Dorsolateral prefrontal cortex (tissue), 122 donors: ENCODE measurements at places on chromosomes 3 and 15.
A peak's percentile ranks its signal among the peaks of the same experiment; 100 is the strongest.

DNA sequence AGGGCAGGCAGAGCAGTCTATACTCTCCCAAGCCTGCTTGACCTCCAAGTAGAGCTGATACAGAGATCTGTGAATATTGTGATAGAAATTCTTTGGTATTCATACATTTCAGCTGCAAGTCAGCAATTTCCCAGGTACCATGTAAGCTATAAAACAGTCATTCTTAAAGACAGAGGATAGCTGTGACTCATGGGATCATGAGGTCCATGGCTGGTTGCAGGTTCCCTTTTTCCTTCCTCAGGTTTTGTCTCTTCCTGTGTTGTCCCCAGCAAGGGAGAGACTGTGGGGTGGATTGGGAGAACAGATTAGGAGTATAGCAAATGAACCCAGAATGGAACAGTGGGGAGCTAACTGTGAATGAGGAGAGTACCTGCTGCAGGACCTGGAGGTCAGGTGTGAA, 5.4 kb upstream of the P4HTM start:
- no peak for DNase-seq

DNA sequence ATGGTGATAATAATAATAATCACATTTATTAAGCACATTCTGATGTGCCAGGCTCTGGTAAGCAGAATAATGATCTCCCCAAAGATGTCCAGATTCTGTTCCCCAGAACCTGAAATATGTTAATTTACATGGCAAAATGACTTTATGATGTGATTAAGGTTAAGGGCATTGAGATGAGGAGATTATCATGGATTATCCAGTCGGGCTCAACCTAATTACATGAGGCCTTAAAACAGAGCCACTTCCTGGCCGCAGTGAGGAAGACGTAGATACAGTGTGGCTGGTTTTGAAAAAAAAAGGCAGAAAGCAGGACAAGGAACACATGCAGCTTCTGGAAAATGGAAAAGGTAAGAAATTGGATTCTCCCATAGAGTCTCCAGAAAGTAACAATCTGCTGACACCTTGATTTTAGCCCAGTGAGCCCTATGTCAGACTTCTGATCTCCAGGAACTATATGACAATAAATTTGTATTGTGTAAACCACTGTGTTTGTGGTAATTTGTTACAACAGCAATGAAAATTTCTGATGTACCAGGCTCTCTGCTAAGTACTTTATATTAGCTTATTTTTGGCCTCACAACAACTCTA, 126.7 kb downstream of the ALCAM start:
- DNase-seq: no peak

DNA sequence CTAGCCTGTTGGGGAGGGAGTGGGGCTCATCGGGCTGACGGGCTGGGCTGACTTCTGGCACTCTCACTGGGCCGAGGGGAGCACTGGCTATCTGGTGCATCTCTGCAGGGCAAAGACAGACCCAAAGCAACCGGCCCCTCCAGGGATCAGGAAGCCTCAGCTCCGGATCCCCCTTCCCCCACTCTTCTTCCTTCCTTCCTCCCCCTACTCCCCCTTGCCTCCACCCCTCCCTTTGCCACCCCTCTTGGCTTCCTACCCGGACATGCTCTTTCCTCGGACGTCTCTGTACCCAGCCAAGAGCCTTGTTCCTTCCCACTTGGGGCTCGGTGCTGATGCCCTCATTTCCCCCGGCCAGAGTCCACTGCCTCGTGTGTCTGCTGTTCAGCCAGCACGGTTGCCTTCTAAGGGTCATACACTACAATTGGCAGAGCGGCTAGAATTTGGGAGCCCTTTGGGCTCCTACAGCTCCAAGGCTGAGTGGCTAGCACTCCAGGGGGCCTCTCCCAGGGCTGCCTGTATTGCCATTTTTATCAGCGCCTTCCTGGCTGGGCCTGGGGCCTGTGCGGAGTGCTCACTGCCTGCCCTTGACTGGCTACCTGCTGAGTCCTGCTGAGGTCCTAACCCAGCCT, 10.9 kb downstream of the SEMA3F start:
- DNase-seq: no peak

DNA sequence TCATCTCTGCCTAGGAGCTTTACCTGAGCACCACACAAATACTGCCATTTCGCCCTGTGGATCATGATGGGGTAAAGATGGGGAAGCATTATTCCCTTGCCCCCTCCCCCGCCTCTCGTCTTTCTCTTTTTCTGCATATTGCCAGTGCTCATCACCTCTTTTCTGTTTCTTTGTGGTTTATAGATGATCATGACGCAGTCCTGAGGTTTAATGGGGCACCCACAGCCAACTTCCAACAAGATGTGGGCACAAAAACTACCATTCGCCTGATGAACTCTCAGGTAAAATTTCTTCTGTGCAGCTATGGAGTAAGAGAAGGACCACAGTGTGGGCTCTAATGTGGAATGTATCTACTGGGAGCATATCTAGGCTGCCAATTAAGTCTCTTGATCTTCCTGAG, 88.2 kb downstream of the RPL39L start:
- DNase-seq: no peak

DNA sequence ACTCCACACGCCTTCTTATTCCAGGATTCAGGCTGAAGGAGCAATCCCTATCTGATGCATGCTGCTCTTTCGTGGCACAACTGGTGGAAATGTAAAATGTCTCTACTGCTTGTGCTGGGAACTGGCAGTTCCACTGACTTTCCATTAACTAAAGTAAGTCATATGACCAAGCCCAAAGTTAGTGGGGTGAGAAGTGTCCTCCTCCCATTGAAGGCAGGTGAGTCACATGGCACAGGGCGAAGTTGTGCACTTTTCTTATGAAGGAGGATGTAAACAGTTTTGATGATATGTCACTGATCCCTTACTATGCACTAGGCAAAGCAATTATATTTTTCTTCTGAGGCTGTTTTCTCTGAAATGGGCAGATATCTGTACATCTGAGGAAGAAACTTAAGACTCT, 51.6 kb downstream of the SLC7A14 start:
- DNase-seq: no peak

GRCh38 chr3:150090006-150090405, 119.3 kb upstream of the PFN2 start:
- no peak for DNase-seq

- no peak for DNase-seq
Measured at GRCh38 chr3:107604057-107604822, 81.5 kb downstream of the BBX start.

- no peak for DNase-seq
Measured at GRCh38 chr3:21621181-21621651, 129.8 kb downstream of the ZNF385D start.

- no peak for DNase-seq
Measured at GRCh38 chr15:100334905-100335304, 6.9 kb downstream of the ADAMTS17 start.

GRCh38 chr3:127000761-127001160, 17.8 kb downstream of the PLXNA1 start:
- no peak for DNase-seq

DNA sequence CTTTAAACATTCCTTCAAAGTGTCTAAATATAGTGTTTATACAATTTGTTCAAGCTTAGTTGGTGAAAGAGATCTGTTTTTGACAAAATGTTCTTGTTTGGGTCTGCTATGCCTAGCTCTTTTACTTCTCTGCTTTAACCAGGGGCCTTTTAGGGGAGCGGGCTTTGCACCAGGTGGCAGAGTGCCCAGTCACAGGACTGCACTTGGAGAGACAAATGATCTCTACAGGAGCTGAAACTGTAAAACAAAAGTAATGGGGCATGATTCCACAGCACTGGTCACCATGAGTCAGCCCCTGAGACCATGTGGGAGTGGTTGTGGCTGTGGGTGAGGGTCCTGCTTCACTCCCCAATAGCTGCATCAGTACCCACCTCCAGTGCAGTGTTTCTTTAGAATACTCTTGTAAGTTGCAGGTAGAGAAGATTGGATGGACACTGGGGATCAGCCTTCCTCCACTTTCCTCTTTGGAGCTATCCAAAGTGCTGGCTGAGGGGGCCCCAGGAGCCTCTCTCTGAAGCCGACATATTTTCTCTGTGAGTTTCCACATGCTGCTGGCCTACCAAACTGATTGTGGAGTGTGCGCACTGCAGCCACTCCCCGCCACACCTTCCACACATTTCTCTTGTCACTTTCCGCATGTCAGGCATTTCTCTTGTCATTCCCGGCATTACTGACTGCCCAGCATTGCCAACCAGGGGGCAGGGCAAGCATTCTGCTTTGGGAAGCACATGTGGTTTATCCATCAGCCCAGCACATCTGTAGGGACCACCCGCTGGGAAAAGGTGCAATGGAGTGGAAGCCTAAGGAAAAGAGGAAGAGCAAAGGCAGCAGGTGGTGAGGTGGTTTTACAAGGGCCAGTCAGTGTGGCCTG, 110.0 kb downstream of the EPHB1 start:
- peak; percentile 43 for DNase-seq

DNA sequence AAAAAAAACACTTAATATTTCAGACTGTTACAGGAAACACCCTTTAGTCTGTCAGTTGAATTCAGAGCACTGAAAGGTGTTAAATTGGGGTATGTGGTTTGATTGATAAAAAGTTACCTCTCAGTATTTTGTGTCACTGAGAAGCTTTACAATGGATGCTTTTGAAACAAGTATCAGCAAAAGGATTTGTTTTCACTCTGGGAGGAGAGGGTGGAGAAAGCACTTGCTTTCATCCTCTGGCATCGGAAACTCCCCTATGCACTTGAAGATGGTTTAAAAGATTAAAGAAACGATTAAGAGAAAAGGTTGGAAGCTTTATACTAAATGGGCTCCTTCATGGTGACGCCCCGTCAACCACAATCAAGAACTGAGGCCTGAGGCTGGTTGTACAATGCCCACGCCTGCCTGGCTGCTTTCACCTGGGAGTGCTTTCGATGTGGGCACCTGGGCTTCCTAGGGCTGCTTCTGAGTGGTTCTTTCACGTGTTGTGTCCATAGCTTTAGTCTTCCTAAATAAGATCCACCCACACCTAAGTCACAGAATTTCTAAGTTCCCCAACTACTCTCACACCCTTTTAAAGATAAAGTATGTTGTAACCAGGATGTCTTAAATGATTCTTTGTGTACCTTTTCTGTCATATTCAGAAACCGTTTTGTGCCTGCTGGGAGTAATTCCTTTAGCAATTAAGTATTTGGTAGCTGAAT, 17.9 kb downstream of the TMEM43 start:
- no peak for DNase-seq

DNA sequence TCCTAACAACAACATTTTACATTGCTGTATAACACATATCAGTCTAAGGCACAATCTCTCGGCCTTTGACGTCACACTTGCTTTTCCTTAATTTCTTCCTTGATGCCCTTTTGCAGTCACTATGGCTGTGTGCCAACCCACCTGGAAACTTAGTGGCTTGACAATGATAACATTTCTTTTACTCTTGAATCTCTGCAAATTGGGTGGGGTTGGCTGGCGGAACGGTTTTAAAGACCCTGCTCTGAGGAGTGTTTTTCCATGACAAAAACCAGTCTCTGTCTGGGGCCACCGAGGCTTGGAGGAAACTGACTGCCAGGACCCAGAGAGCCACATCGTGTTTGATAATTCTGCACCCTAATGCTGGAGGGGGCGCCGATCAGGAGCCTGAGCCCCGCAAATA, 115.6 kb downstream of the KLF13 start:
- no peak for DNase-seq

DNA sequence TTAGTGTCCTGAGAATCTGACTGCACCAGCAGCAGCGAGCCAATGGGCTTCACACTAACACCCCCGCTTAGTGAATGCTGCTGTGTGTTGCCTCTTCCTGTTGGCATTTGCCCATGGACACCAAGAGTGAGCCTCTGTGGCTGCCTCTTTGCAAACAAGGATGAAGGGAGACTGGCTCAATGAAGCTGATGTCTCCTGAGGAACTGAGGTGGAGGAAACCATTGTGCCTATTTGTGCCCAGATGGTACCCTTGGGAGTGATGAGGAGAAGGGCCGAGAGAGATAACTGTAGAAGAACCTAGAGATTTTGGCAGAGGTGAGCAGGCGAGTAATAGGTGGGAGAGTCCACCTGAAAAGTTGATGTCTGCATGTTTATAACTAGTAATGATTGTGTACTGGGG, 51.2 kb downstream of the IL20RB start:
- DNase-seq: no peak

DNA sequence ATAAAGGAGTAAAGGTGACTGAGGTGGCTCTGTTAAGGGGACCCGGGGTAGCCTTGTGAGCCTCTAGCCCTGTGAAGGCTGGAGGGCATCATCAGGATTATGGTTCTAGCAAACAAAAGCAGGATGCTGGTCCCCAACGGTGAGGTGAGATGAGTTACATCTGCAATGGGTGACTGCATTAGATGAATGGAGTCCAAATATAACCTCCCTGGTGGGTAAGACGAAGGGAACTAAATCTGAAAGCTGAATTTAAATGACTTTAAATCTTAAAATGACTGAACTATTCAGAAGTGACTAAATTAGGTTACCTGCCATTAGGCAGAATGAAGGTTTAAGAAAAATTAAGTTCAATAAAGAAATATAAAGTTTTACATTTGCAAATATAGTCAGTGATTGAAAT, 4.6 kb upstream of the HLTF start:
- DNase-seq: no peak

GRCh38 chr3:126412841-126413692, 18.4 kb downstream of the CFAP100 start:
- no peak for DNase-seq
